ENCODE measurements at places on chromosomes 3 and 15.
A peak's percentile ranks its signal among the peaks of the same experiment; 100 is the strongest.

GRCh38 chr3:4899710-4900109 is 79.5 kb upstream of the BHLHE40 start:
- DNase-seq, result no peak

DNA sequence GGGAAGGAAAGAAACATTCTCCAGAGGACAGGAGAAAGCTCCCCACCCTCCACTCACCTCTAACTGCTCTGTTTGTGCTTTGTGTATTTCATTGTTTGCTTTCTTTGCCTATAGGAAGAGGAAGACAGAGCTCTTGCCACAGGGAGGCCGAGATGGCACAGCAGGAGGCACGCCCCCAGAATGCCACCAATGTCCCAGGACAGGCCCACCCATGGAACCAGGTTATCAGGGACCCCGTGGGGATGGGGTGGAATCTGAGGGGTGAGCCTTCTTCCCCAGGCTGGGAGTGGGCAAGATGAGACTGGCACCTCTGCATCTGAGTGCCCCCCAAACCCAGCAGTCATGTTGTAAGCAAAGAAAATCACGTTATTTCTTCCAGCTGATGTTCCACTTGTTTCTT is 155.8 kb downstream of the TBC1D2B start:
- no peak for DNase-seq

GRCh38 chr3:82676356-82677026 is 915.0 kb upstream of the GBE1 start:
- no peak for DNase-seq

GRCh38 chr3:46187341-46187700 is 20.8 kb downstream of the CCR1 start:
- no peak for DNase-seq

GRCh38 chr15:74552773-74553441 is 11.9 kb downstream of the ARID3B start:
- DNase-seq, result no peak

GRCh38 chr3:40387001-40387894 is at the start of gene ENTPD3:
ENTPD3 (plus strand) TSS chr3:40387184; CDS start chr3:40388058, 874 bp downstream.
- peak; percentile 59 for DNase-seq

- no peak for DNase-seq
Observed at GRCh38 chr3:67405193-67405592, 249.2 kb downstream of the SUCLG2 start.

DNA sequence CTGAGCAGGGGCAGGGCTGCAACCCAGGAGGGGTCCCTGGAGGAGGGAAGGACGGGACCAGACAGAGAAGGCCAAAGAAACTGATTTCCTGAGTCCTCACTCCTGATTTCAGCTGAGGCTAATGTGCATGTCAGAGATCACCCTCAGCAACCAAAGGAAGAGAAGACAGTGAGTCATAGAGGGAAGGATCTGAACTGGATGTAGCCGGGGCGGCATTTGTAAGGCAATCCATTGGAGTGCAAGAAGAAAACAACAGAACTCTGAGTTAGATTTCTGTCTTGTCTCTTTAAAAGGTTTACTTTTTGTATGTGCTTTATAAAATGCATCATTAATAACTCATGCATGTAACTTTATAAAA is 105.3 kb upstream of the AGBL1 start:
- no peak for DNase-seq

GRCh38 chr3:148206446-148206845 is 491.3 kb upstream of the AGTR1 start:
- DNase-seq, result no peak

- no peak for DNase-seq
Observed at GRCh38 chr3:143040261-143040879, 39.0 kb downstream of the U2SURP start.

DNA sequence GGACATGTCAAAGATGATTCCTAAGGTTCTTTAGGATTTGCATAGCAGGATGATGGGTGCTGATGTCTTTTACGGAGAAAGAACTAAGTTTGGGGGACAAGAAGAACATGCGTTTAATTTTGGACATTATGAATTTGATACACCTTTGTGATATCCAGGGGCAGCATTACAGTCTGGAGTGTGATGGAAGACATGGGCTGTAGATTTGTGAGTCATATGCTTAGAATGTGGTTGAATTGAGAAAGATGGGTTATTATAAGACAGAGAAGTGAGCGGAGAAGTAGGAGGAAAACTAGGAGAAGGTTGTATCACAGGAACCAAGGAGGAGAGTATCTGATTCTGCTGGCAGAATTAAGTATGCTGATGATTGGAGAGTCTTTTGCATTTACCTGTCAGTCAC is 20.6 kb downstream of the NEO1 start:
- no peak for DNase-seq

- no peak for DNase-seq
Observed at GRCh38 chr3:101836652-101837598, 12.4 kb upstream of the NFKBIZ start.

- no peak for DNase-seq
Observed at GRCh38 chr15:40904552-40905201, 10.4 kb downstream of the VPS18 start.

- DNase-seq, result no peak
Observed at GRCh38 chr15:40925863-40926658, 3.1 kb upstream of the DLL4 start.

DNA sequence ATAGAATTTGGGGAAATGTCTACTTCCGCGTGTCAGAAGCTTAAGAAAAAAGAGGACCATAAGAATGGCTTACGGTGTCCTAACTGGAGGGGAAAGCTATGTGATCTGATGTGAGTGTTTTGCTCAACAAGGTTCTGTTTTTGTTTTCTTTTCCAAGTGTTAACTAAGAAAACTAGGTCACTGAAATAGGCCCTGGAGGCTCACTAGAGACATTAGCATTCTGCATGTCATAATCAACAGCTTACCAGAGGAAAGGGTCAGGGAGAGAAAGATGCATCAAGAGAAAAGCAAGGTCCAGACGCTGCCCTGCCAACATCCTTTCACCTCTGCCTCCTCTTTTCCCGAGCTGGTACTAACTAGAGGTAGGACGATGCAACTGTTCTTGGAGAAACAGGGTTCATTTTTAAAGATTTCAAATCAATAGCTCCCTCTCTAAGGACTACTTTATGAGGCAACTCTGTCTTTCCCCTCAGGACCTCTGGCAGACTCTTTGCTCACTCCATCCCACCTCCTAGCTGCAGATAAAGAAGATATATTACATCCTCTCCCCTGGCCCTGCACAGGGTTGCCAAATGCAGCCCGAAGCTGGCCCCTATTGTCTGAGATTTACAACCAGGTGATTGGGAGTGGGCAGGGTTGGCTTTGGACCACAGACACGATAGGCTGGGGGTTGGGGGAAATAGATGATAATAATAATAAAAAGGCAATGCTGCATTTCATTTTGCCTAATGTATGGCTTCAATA is 209.9 kb upstream of the SLC2A2 start:
- DNase-seq, result no peak

GRCh38 chr3:47645551-47645950 is 66.9 kb upstream of the CSPG5 start:
- DNase-seq, result no peak

GRCh38 chr3:5186858-5187155 is 700 bp upstream of the EDEM1 start:
- DNase-seq, result no peak

DNA sequence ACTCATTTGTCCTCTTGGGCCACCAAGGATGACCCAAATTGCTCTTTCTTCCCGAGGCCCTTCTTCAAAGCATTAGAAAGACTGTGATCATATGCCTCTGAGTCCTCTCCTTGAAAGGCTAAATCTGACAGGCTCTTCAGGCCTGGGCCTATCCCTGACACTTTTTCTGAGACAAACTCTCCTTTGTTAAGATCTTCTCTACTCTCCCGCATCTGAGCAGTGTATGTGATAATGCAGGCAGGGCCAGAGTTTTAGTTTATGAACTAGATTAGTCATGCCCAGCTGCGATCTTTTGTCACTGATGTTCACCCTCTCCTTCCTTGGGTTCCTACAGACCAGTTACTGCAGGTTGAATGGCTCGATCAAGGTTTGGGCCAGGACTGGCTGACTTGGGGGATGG is 39.2 kb downstream of the MASP1 start:
- DNase-seq, result no peak

GRCh38 chr15:81293728-81294515 is 30.0 kb downstream of the STARD5 start:
- DNase-seq, result peak; percentile 71

DNA sequence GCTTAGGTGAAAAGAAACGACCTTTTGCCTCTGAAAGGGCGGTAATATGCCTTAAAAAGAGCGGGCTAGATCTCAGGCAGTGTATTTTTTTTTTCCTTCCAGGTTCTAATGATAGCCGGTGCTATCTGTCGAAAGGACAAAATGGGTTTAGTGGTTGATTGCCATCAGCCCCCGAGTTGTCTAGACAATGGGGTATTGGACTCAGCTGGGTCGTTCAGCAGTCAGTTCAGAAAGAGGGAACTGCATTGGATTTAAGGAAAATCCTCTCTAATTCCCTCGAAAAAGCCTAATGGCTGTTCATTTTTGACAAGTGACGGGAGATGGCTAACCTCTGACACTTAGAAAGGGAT is 728 bp downstream of the EIF2B5 start:
- no peak for DNase-seq

DNA sequence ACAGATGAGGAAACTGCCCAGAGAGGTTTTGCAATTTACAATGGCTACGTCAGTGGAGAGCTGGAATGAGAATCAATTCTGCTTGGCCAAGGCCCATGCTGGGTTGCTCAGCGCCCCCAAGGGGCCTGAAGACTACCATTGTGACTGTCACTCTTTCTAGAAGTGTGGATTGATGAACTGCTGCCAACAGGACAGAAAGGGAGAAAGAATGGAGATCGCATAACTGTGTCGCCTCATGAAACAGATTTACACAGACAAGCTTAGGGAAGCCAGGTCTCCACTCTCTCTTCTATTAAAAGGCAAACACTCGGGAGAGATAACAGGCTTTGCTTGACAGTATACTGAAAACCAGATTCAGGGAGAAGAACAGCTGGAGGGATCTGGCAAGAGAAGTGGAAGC is 160.0 kb downstream of the STT3B start:
- DNase-seq, result no peak

- DNase-seq, result no peak
Observed at GRCh38 chr15:57949374-57949943, 116.1 kb downstream of the ALDH1A2 start.

DNA sequence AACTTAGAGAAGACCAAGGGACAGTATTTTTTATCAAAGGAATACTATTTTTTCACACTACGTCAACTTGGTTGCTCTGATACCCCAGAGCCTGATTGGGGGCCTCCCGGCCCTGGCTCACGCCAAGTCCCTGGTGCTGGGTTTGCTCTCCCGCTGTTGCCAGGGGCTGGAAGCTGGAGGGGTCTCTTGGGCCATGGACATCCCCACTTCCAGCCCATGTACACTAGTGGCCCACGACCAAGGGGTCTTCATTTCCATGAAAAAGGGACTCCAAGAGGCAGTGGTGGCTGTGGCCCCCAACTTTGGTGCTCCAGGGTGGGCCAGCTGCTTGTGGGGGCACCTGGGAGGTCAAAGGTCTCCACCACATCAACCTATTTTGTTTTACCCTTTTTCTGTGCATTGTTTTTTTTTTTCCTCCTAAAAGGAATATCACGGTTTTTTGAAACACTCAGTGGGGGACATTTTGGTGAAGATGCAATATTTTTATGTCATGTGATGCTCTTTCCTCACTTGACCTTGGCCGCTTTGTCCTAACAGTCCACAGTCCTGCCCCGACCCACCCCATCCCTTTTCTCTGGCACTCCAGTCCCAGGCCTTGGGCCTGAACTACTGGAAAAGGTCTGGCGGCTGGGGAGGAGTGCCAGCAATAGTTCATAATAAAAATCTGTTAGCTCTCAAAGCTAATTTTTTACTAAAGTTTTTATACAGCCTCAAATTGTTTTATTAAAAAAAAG is 20.3 kb upstream of the BSN start:
- DNase-seq, result no peak

DNA sequence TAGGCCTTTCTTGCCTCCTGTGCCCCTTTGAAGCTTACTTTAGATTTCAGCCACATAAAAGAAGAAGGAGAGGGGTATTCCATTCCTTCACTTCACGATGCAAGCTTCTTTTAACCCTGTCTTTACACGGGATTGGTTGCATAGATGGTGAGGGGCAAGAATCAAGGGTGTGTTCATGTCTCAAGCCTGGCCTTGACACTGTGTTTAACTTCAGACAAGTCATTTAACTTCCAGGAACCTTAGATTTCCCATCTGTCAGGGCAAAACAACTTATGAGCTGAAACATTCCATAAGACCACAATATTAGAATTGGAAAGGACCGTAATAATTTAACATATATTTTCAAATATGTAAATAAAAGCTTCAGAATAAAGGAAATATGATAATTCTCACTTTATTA is 344.5 kb downstream of the MFSD1 start:
- no peak for DNase-seq

- DNase-seq, result no peak
Observed at GRCh38 chr3:52801839-52802238, 7.2 kb downstream of the ITIH3 start.

- DNase-seq, result no peak
Observed at GRCh38 chr3:10932596-10932995, 60.0 kb upstream of the SLC6A1 start.

GRCh38 chr3:17336291-17336690 is 406.1 kb downstream of the TBC1D5 start:
- no peak for DNase-seq

DNA sequence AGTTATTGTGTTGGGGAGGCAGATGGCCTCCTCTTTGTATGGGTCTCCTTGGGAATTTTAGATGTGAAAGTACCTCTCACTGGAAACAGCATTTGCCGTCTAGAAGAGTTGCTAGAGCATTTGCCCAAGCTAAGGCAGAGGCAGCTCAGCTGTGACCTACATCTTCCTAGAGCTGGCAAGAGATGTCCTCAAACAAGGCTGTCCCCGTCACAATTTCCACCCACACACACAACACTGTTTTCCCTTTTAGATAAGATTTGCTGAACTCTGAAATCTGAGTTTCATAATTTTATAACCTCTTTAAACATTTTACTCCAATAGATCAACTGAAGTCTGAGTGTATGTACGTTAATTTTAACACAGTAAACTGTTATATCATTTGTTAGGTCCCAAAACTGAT is 352.6 kb downstream of the EPHB1 start:
- no peak for DNase-seq
